Right lung (tissue), 10 donors: ENCODE measurements at places on chromosomes 16 and 17. TPM values are rescaled to one million over a fixed set of nuclear protein-coding genes. Genes with fewer than 3 reads are reported as not detected.

Gene OTOP2
- polyA plus RNA-seq: not detected

Gene MT1F
- polyA plus RNA-seq: 11.0 TPM

Gene IRX5
- 25.2 TPM for polyA plus RNA-seq

Gene SOCS1
- polyA plus RNA-seq: 15.5 TPM

Gene BCL6B
- polyA plus RNA-seq: 37.3 TPM

Gene FOXJ1
- 13.5 TPM for polyA plus RNA-seq

Gene GPR142
- not detected for polyA plus RNA-seq

Gene RNF43
- 35.5 TPM for polyA plus RNA-seq

Gene KRTAP17-1
- polyA plus RNA-seq: not detected

Gene PLK1
- polyA plus RNA-seq: 17.6 TPM

Gene PHAF1
- 21.2 TPM for polyA plus RNA-seq

Gene LPO
- polyA plus RNA-seq: 0.12 TPM

Gene DBNDD1
- polyA plus RNA-seq: 10.3 TPM

Gene CD300LB
- polyA plus RNA-seq: 0.22 TPM

Gene ZNF629
- polyA plus RNA-seq: 17.0 TPM

Gene MYH13
- not detected for polyA plus RNA-seq

Gene GAST
- polyA plus RNA-seq: not detected

Gene KCNAB3
- polyA plus RNA-seq: 10.4 TPM

Gene PRRT2
- polyA plus RNA-seq: 11.4 TPM

Gene HIC1
- 27.4 TPM for polyA plus RNA-seq
